ENCODE measurements at places on chromosomes 6 and 20. TPM values are rescaled to one million over a fixed set of nuclear protein-coding genes. Genes with fewer than 3 reads are reported as not detected.

- peak; percentile 44 for DNase-seq
These were observed 2.2 kb upstream of the RWDD1 start for GRCh38 chr6:116568821-116569755.

GRCh38 chr6:36691612-36692011, 6.0 kb upstream of the RAB44 start:
- no peak for DNase-seq

GRCh38 chr6:155328074-155328538, 13.8 kb upstream of the TFB1M start:
- no peak for DNase-seq

GRCh38 chr6:42522036-42522435, 41.8 kb upstream of the UBR2 start:
- no peak for DNase-seq

DNA sequence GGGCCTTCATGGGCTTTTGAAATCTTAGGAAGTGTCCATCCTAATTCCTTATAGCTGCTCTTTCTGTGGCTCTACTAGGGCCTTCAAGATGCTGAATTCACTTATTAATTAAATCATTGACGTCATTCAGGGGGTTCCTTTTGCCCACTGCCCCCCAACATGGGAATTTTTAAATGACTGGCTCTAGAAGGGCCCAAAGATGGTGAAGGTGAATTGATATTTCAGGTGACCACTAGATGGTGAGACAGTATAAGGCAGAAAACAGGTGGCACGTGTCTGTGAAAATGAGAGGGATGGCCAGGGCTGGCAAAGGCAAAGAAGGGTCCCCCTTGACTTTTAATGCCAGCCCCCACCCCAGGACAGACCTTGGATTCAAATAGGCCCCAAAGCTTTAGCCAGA, 11.8 kb downstream of the GNAS start:
- no peak for DNase-seq

DNA sequence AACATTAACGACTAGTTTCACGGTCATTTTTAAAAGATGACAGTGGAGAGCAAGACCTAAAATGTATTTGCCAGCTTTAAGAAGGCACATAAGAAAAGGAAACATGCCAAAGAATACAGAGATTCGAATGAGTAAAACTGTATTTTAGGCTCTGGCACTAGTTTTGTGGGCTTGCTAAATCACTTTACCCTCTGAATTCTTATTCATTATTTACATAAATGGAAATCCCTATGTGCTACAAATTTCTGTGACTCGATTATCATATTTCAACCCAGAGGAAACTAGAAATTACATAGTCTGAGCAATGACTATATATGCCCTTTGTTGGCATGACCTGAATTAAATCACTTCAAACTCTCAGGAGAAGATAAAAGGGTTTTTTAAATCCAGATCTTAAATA, 441.7 kb upstream of the RNF217 start:
- DNase-seq = no peak

- no peak for DNase-seq
These were observed 13.2 kb downstream of the AAR2 start for GRCh38 chr20:36249450-36249849.

DNA sequence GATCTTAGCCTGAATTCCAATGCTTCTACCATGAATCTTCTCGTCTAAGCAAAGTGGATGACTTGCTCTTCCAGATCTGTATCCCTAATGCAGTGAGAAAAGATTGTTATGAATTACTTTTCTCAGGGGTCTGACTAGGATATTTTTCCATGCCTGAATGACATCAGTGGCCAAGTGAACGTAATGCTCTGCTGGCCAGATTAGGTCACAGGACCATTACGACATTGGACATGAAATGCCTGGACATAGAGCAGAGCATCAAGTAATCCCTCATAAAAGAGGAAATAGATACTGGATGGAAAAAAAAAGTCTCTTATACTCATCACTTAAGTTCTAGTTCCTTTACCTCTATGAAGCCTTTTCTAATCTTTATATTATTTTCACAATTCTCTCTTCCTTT, 12.1 kb upstream of the THEMIS start:
- DNase-seq = no peak

- DNase-seq = no peak
These were observed 21.7 kb downstream of the KIAA1755 start for GRCh38 chr20:38238829-38239228.

DNA sequence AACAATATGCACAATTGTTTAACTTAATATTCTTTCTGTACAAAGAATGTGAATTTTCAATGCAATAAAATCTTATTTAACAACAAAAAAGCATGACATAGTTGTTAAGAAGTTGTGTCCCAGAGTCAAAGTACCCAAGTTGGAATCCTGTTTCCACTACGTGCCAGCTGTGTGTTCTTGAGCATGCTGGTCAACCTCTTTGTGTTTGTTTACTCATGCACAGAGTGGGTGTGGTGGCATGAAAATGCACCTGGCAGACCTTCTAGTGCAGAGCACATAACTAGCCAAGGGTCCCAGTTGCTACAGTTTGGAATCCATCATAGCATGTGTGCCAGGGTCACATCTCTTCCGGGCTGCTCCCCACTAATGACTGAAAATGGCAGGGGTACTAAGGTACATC, 24.7 kb upstream of the MOCS1 start:
- no peak for DNase-seq

- DNase-seq = no peak
These were observed 308.7 kb downstream of the CD83 start for GRCh38 chr6:14426281-14426680.

- DNase-seq = no peak
These were observed 1029.1 kb upstream of the MANEA start for GRCh38 chr6:94548201-94548600.

- DNase-seq = no peak
These were observed 49.3 kb upstream of the SRPK1 start for GRCh38 chr6:35970181-35970580.

- no peak for DNase-seq
These were observed 6.8 kb upstream of the FGD2 start for GRCh38 chr6:36998723-36999038.

DNA sequence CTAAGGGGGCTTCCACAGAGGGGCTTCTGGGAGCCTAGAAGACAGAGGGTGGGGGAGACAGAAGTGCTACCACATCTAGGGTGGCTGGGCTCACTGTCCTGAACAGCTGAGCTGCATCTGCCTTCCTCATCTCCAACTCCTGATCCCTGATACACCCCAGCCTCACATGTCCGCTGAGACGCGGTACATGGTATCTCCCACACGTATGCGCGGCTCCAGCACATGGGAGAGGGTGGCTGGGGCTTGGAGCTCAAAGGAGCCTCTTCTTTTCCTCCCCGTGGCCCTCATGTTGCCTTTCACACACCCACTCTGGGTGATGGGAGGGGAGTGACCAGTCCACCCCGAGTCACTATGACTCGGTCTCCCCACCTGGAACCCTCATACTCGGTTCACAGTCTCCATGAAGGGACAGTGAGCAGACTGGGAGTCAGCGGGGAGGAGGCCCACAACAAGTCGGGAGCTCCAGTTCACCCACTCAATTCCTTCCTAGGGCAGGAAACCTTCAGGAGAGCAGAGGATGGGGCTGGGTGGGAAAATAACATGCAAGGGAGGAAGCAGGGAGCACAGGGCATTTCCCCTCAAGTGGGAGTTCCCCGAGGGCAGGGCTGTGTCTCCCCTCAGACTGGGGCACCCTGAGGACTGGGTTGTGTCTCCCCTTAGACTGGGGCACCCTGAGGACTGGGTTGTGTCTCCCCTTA, 61.7 kb downstream of the MRPL14 start:
- peak; percentile 29 for DNase-seq

DNA sequence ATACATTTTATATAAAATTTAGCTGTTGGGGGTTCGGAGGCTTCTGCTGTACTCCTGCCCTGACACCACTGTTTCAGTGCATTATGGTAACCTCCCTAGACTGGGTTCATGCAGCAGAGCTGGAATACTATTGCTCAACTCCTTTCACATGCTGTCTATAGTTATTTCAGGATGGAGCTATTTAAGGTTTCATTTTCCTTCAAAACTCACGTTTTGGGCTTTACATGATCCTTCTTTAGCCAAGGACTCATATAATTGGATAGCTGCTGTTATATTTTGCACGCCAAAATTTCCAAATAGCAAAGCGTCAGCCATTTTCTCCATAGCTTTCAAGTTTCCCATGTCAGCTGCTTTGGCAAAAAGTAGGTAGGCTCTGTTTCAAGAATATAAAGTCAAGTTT, 76.8 kb downstream of the SEL1L2 start:
- DNase-seq = no peak

DNA sequence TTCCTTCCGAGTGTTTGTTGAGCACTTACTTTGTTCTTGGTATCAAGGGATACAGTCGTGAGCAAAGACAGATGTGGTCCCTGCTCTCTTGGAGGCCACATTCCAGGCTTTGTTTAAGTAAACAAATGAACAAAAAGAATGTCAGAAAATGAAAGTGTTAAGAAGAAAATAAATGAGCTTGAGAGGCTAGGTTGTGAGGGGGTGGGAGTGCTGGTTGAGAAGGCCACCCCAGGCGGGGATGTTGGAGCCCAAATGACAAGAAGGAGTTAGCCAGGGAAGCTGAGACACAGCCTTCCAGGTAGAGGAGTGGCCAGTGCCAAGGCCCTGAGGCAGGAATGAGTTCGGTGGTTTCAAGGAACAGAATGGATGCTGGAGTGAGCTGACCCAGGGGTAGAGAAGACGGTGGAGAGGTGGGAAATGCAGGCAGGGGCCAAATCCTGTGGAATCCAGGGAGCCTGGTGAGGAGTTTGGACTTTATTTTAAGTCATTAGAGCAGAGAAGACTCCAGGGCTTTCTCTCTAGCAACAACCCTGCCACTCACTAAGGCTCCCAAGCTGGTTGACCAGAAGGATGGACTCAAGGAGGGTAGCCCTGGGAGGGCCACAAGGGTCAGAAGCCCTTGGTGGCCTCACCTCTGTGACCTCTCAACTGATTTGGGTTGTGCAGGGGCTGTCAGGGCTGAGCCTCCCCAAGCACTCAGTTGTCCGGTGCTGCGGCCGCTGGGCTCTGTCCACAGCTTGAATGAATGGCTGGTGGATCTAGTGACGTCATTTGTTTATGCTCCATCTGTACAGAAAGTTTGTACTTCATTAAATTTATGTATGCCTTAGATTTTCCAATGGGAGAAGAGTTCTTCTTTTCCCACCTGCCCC, 66.0 kb upstream of the STX16 start:
- no peak for DNase-seq

GRCh38 chr6:37205175-37205996, 35.4 kb downstream of the PIM1 start:
- DNase-seq = peak; percentile 38

- no peak for DNase-seq
These were observed 501.2 kb downstream of the MMUT start for GRCh38 chr6:48961781-48962415.

- DNase-seq = no peak
These were observed 71.8 kb downstream of the ATG5 start for GRCh38 chr6:106253731-106254130.

DNA sequence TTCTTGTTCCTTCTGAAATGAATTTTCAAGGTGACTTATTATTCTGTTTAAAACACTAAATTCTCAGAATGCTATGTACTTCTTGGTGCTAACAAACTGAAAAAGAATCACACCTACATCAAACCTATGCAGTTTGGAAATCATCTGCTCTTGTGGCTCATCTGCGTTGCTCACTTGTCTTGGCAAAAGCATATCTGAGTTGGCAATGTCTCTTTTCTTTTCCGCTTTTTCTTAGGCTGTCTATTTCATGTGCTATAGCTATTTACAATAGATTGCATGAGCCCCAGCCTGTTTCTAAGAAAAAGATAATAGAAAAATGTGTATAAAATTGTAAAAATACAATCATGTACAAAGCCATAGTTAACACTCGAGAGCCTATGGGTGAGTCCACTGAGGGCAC, 348.9 kb upstream of the AGPAT4 start:
- no peak for DNase-seq

GRCh38 chr20:63774306-63774705, 34.7 kb downstream of the SLC2A4RG start:
- DNase-seq = no peak

- DNase-seq = no peak
These were observed 231.2 kb downstream of the ANKRD60 start for GRCh38 chr20:57996936-57997890.

GRCh38 chr6:70841112-70841511, 115.7 kb downstream of the B3GAT2 start:
- DNase-seq = no peak

DNA sequence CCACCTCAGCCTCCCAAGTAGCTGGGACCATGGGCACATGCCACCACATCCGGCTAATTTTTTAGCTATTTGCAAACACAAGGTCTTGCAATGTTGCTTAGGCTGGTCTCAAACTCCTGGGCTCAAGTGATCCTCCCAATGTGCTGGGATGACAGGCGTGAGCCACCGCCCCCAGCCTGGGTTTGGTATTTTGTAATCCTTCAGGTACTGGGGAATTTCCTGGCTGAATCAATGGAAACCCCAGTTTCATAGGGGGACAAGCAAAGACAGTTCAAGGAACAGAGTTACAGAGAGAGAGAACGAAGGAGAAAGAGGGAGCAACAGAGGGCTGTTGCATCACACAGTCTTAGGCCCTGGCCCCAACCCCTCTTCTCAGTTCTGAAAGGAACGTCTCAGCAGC, 35.7 kb downstream of the RAB44 start:
- DNase-seq = peak; percentile 51

GRCh38 chr20:32565735-32566032, 19.4 kb downstream of the NOL4L start:
- DNase-seq = no peak

GRCh38 chr20:13337090-13337784, 116.2 kb downstream of the ISM1 start:
- no peak for DNase-seq

GRCh38 chr20:35826397-35826998, 54.7 kb downstream of the PHF20 start:
- no peak for DNase-seq

DNA sequence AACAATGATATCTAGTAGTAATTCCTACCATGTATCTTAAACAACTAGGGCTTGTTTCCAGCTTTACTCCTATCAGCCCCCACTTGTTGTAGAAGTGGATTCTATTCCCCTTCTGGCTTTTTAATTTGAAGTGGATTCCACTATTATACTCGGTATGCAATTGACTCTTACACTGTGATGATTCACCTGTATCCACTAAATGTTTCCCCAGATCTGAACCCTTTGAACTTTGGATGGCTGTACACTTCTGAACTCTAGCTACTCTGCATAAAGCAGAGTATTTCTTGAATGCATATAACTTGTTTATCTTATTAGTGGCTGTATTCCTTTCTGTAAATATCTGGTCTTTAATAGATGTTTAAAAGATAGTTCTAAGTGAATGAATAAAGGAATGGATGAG, 538.4 kb upstream of the NRSN1 start:
- no peak for DNase-seq

GRCh38 chr20:4516876-4517275, 204.8 kb upstream of the PRND start:
- no peak for DNase-seq

The CYP24A1 gene
- not detected for polyA plus RNA-seq

The ZBP1 gene
- 3.0 TPM for polyA plus RNA-seq

The TMEM74B gene
- not detected for polyA plus RNA-seq

The SRMS gene
- not detected for polyA plus RNA-seq

The FERMT1 gene
- polyA plus RNA-seq = not detected

The IL17A gene
- not detected for polyA plus RNA-seq

The CST5 gene
- not detected for polyA plus RNA-seq

The PANK2 gene
- polyA plus RNA-seq = 18.3 TPM

The RIPOR3 gene
- polyA plus RNA-seq = not detected

The SLC29A1 gene
- 25.7 TPM for polyA plus RNA-seq

The CCN6 gene
- polyA plus RNA-seq = not detected

The FILIP1 gene
- polyA plus RNA-seq = not detected

The TFAP2A gene
- polyA plus RNA-seq = not detected

The MDC1 gene
- 4.5 TPM for polyA plus RNA-seq

The GPLD1 gene
- not detected for polyA plus RNA-seq
